ENCODE measurements at places on chromosomes 6 and 20. TPM values are rescaled to one million over a fixed set of nuclear protein-coding genes. Genes with fewer than 3 reads are reported as not detected.

DNA sequence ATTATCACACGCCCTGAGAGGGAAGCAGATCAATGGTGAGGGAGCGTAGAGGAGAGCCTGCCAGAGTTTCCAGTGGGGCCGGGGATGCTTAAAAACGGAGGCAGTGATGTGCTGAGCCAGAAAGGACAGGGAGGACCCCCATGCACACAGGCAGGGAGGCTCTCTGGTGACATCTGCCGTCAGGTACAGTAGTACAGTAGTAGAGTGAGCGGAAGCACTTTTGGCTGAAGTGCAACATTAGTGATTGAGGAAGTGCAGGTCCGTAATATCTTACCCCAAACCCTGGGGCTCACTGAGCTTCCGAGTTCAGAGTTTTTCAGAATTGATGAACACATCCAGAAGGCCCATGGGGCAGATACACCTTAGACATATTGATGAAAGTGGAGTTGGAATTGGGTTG lies 42.1 kb downstream of the GFRA4 start:
- no peak for DNase-seq
- H3K4me1 ChIP-seq: peaks cover 44% of the 10 kb centered on the region
- H3K27me3 ChIP-seq: no peaks in the 10 kb centered on the region
- H3K27ac ChIP-seq: no peak overlapping the region

GRCh38 chr6:26032340-26033084 lies 54.7 kb upstream of the HFE start:
- H3K36me3 ChIP-seq: no peaks in the 10 kb centered on the region
- DNase-seq: no peak
- peak overlapping the region; percentile 95 for H3K4me3 ChIP-seq
- H3K27ac ChIP-seq: peak overlapping the region; percentile 97
- peaks cover 6% of the 10 kb centered on the region for H3K27me3 ChIP-seq
- peaks cover 71% of the 10 kb centered on the region for H3K4me1 ChIP-seq

Gene CALHM4
- total RNA-seq: not detected

DNA sequence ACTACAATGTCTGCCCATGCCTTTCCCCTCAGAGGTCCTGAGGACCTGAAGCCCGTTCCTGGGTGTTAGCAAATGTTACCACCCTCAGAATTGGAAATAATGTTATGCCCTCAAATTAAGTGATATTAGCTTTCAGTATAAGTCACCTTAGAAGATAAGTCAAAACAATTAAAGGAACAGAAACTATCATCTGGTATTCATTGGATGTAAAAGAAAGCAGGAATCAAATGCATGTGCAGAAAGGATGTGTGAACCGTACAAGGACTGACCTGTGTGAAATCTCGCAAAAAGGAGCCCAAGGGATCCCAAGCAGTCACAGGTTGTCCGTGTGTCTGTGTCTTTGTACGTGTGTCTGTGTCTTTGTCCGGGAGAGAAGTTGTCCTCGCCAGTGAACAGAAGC lies 51.6 kb upstream of the TAB2 start:
- no peak for DNase-seq
- H3K4me3 ChIP-seq: no peak overlapping the region
- peaks cover 15% of the 10 kb centered on the region for H3K4me1 ChIP-seq
- H3K27me3 ChIP-seq: no peaks in the 10 kb centered on the region

Gene CTAGE9
- total RNA-seq: not detected

- H3K4me3 ChIP-seq: no peak overlapping the region
- no peak for DNase-seq
- no peak overlapping the region for H3K27ac ChIP-seq
- no peaks in the 10 kb centered on the region for H3K36me3 ChIP-seq
- peaks cover 62% of the 10 kb centered on the region for H3K27me3 ChIP-seq
These were observed 7.7 kb upstream of the STK35 start for GRCh38 chr20:2093883-2094282.

- peaks cover 4% of the 10 kb centered on the region for H3K36me3 ChIP-seq
- H3K27ac ChIP-seq: no peak overlapping the region
- H3K27me3 ChIP-seq: peaks cover 68% of the 10 kb centered on the region
- no peak overlapping the region for H3K4me3 ChIP-seq
- no peaks in the 10 kb centered on the region for H3K4me1 ChIP-seq
These were observed 83.9 kb downstream of the SOD2 start for GRCh38 chr6:159608961-159609651.

Gene OR2H1
- total RNA-seq: not detected

Gene GMEB2
- total RNA-seq: 14.6 TPM

DNA sequence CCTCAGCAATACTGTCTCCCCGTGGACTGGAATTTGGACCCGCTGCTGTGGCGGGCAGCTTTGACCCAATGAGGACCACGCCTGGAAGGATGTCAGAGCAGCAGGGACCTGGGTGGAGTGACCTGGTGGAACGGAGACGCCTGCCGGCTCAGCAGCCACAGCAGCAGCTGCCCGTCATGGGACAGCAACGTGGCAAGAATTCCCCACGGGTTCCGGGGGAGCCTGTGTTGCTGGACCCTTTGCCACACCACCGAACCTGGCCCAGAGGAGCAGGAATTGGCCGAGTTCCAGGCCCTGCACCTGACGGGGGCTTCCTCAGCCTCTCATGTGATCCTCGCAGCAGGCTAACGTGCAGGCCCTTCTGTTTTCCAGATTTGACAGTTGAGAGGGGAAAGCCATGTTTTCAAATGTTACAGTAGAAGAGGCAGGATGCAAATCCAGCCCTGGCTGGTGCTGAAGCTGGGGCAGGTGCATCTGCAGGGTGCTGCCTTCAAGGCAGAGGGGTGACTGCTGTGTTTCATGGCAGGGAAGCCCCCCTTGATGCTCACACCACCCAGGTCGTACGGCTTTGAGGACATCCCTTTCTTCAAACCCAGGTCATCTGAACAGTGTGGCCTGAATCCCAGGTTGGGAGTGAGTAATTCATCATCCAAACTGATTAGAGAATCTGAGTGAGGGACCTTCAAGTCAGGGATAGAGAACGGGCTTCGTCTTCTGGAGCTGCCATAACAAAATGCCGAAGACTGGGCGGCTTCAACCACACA lies 93.4 kb downstream of the THBS2 start:
- no peak overlapping the region for H3K4me3 ChIP-seq
- no peaks in the 10 kb centered on the region for H3K27me3 ChIP-seq
- no peak overlapping the region for H3K27ac ChIP-seq
- no peaks in the 10 kb centered on the region for H3K36me3 ChIP-seq

DNA sequence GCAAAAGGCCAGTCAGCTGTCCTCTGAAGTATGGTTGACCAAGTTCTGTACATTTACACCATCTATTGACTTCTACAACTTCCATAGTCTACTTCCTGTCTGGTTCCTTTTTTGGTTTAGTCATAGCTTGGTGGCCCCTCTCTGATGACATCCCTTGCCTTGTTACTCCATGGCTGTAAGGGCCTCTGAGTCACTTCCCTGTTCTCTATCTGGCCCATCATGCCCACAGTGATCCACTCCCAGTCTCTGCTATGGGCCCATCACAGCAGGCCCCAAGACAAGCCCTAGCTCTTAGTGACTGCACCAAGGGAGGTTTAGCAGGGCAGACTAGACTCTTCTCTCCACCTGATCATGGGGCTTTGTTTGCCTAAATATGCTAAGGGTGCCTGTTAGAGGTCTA lies 441.6 kb downstream of the HACE1 start:
- H3K27me3 ChIP-seq: peaks cover under 1% of the 10 kb centered on the region
- no peak overlapping the region for H3K4me3 ChIP-seq
- H3K36me3 ChIP-seq: no peaks in the 10 kb centered on the region
- H3K4me1 ChIP-seq: no peaks in the 10 kb centered on the region
- DNase-seq: no peak
- H3K27ac ChIP-seq: no peak overlapping the region

DNA sequence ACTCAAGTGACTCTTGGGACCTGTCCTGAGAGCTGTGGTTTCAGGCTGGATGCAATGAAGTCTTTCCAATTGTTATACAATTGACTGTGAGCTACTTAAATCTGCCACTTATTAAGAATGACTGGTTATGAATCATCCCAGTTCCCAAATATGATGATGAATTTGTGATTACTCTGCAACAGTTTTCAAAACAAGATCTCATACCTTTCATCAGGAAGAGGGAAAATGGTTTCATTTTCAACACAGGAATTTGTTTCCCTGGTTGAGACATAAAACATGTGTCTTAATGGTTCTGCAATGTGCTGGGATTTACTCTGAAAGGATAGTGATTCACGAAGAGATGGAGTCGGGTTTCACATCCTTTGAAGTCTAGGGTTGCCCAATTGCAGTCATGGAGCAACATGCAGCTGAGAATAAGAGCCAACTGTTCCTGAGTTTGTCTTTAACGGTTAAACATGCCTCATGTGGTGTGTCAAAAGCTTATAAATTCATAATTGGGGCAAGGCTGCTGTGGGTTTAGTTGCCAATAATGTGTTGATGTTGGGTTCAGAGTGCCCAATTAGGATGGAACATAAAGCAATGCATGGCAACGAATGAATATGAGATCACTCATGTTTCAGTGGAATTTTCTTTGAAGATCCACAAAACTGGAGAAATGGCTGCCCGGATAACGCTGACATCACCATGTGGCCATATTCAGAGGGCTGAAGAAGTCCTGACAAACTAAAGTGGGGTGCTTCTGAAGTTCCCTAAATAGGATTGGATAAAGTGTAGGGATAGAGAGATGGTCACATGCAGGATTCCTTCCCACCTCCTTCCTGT lies 41.0 kb downstream of the CYP24A1 start:
- no peak overlapping the region for H3K27ac ChIP-seq
- peaks cover 4% of the 10 kb centered on the region for H3K4me1 ChIP-seq
- no peak for DNase-seq
- no peaks in the 10 kb centered on the region for H3K27me3 ChIP-seq
- H3K36me3 ChIP-seq: no peaks in the 10 kb centered on the region

- H3K27ac ChIP-seq: no peak overlapping the region
- H3K27me3 ChIP-seq: peaks cover 12% of the 10 kb centered on the region
- no peak overlapping the region for H3K4me3 ChIP-seq
- H3K36me3 ChIP-seq: no peaks in the 10 kb centered on the region
- H3K4me1 ChIP-seq: no peaks in the 10 kb centered on the region
These were observed 163.2 kb upstream of the RIN2 start for GRCh38 chr20:19594896-19595295.

Gene BPI
- total RNA-seq: not detected

Gene RCAN2
- 3.6 TPM for total RNA-seq

GRCh38 chr6:16658348-16659034 lies 102.8 kb downstream of the ATXN1 start:
- H3K27me3 ChIP-seq: peaks cover 6% of the 10 kb centered on the region
- H3K36me3 ChIP-seq: no peaks in the 10 kb centered on the region
- no peak overlapping the region for H3K4me3 ChIP-seq
- H3K27ac ChIP-seq: no peak overlapping the region
- H3K4me1 ChIP-seq: peaks cover 24% of the 10 kb centered on the region
- DNase-seq: no peak

DNA sequence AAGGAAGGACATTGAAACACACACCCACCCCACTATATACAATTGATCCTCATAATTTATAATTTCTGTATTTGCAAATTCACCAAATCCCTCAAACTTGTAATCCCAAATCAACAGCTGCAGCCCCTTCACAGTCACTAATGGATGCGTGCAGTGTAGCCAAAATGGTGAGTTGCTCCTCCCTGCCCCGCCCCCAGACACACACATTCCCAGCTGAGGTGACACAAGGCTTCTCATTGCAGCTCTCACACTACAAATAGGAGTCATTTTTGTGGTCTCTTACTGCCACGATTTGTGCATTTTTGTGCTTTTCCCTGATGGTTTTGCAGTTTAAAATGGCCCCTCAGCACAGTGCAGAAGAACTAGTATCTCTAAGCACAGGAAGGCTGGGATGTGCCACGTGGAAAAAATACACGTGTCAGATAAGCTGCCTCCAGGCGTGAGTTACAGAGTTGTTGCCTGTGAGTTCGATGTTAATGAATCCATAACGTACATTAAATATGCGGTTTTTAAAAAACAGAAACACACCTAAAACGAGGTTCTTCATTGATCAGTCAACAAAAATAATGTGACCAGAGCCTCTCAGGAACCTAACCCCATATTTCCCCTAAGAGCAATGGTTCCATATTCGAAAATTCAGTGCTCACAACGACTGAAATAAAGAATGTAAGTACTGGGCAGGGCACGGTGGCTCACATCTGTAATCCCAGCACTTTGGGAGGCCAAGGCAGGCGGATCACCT lies 8.2 kb downstream of the ATP9A start:
- H3K4me3 ChIP-seq: no peak overlapping the region
- no peak overlapping the region for H3K27ac ChIP-seq
- peaks cover 28% of the 10 kb centered on the region for H3K4me1 ChIP-seq
- peaks cover 4% of the 10 kb centered on the region for H3K36me3 ChIP-seq
- no peak for DNase-seq

GRCh38 chr20:60270341-60270740 lies 312.1 kb downstream of the CDH26 start:
- H3K27me3 ChIP-seq: peaks cover 18% of the 10 kb centered on the region
- H3K36me3 ChIP-seq: no peaks in the 10 kb centered on the region
- H3K4me1 ChIP-seq: no peaks in the 10 kb centered on the region
- no peak overlapping the region for H3K4me3 ChIP-seq

DNA sequence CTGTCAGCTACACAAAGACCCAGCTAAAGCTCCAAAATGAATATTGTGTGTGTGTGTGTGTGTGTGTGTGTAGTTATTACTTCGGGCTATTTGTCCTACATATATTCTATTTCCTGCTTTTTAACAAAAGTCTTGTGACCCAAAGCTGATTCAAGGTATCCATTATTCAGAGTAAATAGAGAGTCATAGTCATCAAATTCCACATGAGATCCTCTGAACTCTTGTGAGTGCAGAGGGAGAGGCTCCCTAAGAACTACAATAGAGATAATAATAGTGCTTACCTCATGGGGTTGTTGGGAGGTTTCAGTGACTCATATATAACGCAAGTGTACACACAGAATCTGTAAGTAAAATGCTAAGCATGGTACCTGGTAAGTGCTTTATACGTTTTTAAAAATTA lies 95.6 kb upstream of the SHLD1 start:
- H3K36me3 ChIP-seq: no peaks in the 10 kb centered on the region
- H3K4me3 ChIP-seq: no peak overlapping the region
- no peak overlapping the region for H3K27ac ChIP-seq

Gene DEFB128
- total RNA-seq: not detected

Gene HLA-DMB
- 0.59 TPM for total RNA-seq

- no peak overlapping the region for H3K27ac ChIP-seq
- H3K36me3 ChIP-seq: no peaks in the 10 kb centered on the region
- no peaks in the 10 kb centered on the region for H3K4me1 ChIP-seq
- no peak for DNase-seq
- H3K27me3 ChIP-seq: no peaks in the 10 kb centered on the region
- H3K4me3 ChIP-seq: no peak overlapping the region
These were observed 635.2 kb upstream of the IMPG1 start for GRCh38 chr6:76707630-76708029.

GRCh38 chr6:45663251-45664221 lies 285.8 kb upstream of the SUPT3H start:
- peaks cover 31% of the 10 kb centered on the region for H3K4me1 ChIP-seq
- peak overlapping the region; percentile 32 for H3K4me3 ChIP-seq
- H3K27me3 ChIP-seq: peaks cover 68% of the 10 kb centered on the region
- no peaks in the 10 kb centered on the region for H3K36me3 ChIP-seq

- no peak overlapping the region for H3K27ac ChIP-seq
- peaks cover 12% of the 10 kb centered on the region for H3K36me3 ChIP-seq
- H3K4me1 ChIP-seq: no peaks in the 10 kb centered on the region
- no peak for DNase-seq
- H3K27me3 ChIP-seq: no peaks in the 10 kb centered on the region
These were observed 47.1 kb downstream of the PSMG4 start for GRCh38 chr6:3305831-3306230.

GRCh38 chr6:67676892-67677291 lies 958.2 kb upstream of the ADGRB3 start:
- no peak overlapping the region for H3K27ac ChIP-seq
- no peak for DNase-seq
- H3K27me3 ChIP-seq: no peaks in the 10 kb centered on the region
- H3K4me3 ChIP-seq: no peak overlapping the region

Gene NCOA7
- 11.0 TPM for total RNA-seq

- no peaks in the 10 kb centered on the region for H3K27me3 ChIP-seq
- H3K36me3 ChIP-seq: no peaks in the 10 kb centered on the region
- H3K4me1 ChIP-seq: no peaks in the 10 kb centered on the region
- no peak for DNase-seq
- no peak overlapping the region for H3K4me3 ChIP-seq
These were observed 247.4 kb downstream of the TBC1D32 start for GRCh38 chr6:121086876-121087275.

All from neural crest cell (in vitro differentiated cells).